Activated CD8-positive, alpha-beta memory T cell treated with anti-CD3 and anti-CD28 coated beads, Interleukin-2, amount 50 U/mL, for 4 hours (primary cell): ENCODE measurements at places on chromosomes 16 and 17.

GRCh38 chr16:22357635-22357971, 16.8 kb downstream of the CDR2 start:
- DNase-seq: no peak

GRCh38 chr16:30569746-30570635, 1.5 kb downstream of the ZNF688 start:
- DNase-seq: no peak

DNA sequence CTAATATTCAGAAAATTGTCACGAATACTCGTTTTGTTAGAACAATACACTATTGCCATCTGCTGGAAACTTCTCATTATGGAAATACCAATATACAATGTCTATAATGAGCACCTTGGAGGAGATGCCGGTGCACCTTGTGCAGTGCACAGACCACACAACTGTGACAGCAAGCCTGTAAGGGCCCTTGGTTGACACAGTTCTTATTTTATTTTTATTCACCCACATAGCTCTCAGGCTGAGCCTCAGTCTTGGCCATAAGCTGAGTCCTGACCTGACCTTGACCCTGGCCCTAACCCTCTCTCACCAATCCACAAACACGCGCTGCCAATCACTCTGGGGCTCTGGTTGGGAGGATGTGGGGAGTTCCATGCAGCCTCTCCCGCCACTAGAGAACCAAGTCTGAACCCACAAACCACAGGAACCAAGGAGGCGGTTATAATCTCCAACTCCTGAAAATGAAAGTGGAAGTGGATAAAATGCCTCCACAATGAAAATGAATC, 7.6 kb downstream of the AIPL1 start:
- no peak for DNase-seq

GRCh38 chr16:89931964-89932363, 8.8 kb downstream of the TUBB3 start:
- DNase-seq: no peak

DNA sequence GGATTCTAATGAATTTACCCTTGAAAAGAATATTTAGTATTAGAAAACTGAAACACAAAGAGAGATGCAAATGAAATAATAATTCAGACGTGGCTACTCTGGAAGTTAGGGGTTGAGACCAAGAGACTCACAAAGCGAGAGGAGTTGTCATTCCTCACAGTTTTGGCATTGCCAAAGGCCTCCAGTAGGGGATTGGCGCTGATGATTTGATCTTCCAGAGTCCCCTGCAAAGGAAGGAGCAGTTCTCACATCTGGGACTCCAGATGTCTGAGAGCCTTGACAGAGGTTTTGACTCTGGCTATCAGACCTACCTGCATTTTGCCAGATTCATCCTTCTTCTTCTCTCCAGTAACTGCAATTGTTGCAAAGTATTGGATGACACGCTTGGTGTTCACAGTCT, 6.6 kb downstream of the MYH8 start:
- no peak for DNase-seq

- DNase-seq: no peak
Measured at GRCh38 chr17:53133876-53134275, 688.9 kb upstream of the KIF2B start.

- DNase-seq: no peak
Measured at GRCh38 chr17:38750044-38750311, 1.8 kb upstream of the PCGF2 start.

- no peak for DNase-seq
Measured at GRCh38 chr16:16983582-16983981, 487.2 kb downstream of the XYLT1 start.

DNA sequence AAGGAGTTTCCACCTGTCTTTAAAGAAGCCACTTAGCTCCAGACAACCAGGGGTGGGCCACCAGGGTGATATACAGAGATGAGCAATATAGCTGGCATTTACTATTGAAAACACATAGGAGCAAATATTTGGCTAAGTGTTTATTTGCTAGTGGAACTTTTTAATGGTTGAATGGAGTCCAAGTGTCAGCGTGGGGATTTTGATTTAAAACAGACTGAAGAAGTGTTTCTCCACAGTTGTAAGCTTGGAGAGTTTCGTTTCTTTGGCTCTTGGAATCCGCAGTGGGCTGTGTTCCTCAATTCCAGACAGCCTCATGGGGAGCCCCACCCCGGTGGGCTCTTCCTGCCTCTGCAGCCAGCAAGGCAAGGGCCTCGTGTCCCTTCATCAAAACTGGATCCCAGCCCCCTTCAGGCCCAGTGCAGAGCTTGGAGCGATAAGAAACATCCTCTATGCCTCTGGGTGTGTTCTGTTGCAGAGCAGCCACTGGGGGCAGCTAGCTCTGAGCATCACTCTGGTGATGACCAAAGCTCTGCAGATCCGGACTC, 36.1 kb downstream of the NOG start:
- no peak for DNase-seq

DNA sequence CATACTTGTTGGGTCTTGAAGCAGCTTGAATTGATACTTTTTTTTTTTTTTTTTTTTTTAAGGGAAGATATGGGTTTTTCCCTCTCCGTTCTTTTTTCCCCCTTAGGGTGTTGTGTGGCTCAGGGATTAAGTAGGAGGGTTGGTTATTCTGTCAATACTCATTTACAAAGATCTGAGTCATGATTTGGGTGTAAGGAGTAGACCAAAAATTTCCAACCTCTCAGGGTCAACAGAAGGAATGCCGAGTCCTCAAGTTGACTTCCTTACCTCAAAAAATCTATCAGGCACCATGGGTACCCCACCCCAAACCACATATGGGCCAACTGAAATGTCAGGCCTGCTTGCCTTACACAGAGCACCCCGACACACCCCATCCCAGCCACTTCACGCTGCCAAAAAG, 230.5 kb downstream of the CCDC182 start:
- no peak for DNase-seq

DNA sequence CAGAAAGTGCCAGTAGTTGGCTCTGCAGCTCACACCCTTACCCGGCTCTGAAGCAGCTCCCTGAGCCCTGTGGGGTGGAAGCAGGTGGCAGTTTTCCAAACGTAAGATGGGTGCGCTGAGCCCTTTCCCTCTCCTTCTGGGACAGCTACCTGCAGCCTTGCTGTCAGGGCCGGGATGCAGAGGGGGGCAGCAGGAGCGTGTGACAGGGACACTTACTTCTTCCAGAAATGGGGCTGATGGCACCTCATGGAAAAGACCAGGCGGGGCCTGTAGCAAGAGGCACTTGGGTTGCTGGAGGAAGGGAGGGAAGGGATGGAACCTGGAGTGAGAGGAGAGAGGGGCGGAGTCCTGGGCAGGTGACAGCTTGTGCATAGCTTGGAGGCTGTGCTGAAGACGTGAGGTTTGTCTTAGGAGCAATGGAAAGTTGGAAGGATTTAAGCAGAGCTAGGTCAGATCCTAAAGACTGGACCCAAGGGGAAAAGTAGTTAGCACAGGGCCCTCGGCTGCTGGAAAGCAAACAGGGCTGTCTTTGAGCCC, 216.8 kb upstream of the RPL38 start:
- no peak for DNase-seq

DNA sequence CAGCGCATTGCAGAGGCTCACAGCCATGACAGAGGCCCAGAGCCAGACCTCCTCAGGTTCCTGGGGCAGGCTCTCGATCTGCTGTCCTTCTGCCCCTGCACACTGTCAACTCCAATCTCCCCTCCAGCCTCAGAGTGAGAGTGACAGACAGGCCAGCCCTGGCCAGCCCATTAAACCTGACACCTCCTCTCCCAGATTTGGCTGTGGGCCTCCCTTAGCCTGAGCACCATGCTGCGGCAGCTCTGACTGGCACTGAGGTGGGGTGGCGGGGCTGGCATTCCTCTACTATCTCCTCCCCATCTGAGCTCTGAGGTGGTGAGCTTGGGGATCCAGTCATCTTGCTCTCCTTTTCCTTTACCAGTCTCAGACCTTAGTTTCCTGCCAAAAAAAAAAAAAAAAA, 15.5 kb upstream of the C1QL1 start:
- no peak for DNase-seq

- DNase-seq: no peak
Measured at GRCh38 chr16:49914657-49915056, 58.7 kb upstream of the ZNF423 start.

GRCh38 chr16:48164907-48165715, 9.3 kb upstream of the ABCC12 start:
- DNase-seq: peak; percentile 66

DNA sequence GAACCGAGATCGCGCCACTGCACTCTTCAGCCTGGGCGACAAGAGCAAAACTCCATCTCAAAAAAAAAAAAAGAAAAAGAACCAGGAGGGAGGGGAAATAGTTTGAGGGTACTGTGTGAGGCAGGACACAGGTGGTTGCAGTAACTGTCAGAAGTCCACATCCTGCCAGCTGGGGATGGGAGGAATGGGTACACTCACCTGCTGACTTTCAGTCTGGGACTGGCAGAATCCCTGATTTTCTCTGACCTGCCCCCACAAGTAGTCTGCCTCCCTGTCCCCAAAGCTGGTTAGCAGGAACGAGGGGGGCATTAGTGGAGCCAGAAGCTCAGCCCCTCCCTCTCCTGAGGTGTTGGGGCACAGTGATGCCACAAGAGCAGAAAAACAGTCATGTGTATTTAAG, 7.1 kb upstream of the ARL5C start:
- no peak for DNase-seq

DNA sequence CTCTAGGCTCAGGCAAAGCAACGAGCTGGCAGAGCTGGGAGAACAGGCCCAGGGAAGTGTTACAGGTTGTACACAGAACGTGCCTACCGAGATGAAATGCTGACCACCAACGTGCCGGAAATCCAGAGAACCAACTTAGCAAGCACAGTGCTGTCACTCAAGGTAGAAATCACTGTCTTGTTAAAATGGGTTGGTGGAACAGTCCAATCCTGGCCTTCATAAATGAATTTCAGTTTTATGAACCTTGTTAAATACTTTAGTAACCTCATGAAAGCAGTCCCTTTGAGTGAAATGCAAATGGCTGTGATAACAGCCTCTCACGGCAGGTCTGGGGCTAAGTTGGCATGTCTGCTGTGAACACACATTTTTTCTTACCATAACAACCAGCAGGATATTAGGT, 29.0 kb downstream of the ETV4 start:
- no peak for DNase-seq

DNA sequence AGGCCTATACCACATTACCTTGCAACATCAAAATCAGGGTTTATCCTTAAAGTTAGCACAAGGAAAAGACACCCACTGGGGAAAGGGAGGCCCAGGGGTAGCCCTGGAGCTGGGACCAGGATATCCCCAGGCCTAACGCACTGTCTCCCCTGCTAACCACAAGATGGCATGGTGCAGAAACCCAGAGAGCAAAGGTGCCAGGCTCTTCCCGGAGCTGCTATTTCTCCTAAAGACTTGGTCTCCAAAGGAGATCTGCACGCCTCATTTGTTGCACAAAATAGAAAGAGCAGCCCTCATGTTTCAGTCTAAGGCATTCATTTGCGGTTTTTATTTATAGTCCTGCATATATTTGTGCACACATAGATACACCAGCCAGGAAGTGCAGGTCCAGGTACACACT, 408.6 kb downstream of the SOX9 start:
- DNase-seq: no peak

GRCh38 chr17:81380666-81381518, 14.4 kb upstream of the BAHCC1 start:
- DNase-seq: no peak

DNA sequence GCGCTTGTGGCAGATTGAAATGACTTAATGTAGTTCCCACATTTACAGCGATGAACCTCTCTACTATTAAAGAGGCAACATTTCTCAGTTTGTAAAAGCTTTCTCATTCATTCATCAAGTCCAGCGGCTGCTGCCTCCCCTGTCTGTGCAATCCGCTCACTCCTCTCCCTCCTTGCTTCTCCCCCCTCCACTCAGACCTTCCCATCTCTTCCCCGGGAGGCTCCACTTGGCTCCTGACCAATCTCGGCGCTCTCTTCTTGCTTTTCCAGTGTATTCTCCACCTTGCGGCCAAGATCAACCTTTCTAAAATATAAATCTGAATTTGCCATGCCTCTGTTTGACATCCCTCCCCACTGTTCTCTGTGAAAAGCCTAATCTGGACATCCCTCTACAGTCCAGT, 117.5 kb downstream of the ASIC2 start:
- DNase-seq: no peak

DNA sequence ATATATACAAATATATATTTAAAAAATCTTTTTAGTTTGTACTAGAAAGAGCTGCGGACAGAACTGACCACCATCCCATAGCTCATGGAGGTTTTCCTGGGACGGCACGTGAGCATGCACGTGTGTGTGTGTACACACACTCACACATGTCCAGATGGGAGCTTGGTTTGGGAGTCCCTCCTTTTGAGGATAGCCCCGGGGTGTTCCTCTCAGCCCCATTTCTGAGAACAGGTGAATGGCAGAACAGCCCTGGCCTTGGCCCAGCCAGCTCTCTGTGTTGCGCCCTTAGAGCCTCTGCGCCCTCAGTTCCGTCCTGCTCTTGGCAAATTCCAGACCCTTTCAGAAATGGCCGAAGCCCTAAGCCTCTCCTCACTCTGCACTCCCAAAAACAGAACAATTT, 70.1 kb downstream of the AMFR start:
- DNase-seq: peak; percentile 7

DNA sequence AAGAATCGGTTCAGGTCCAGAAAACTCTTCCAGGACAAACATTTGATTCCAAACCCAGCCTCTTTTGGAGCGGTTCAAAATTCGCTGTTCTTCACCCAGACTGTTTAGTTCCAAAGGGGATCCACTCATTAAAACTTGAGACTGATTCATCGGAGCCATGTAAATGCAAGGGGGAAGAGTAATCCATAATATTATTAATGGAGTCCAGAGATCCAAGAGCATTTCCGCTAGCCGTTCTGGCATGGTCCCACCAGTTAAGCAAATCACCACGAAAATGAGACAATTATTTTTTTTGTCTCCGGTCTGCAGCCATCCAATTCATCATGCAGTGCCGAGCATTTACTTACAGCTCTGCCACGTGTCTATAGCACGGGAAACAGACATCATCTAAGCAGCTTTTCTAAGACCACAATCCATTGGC, 15.1 kb downstream of the CDH8 start:
- DNase-seq: no peak

- DNase-seq: peak; percentile 72
Measured at GRCh38 chr17:40443196-40443987, at the start of gene IGFBP4. Gene IGFBP4, plus strand, starts transcription at chr17:40443450. Its CDS starts 286 bp downstream, at chr17:40443736.

GRCh38 chr16:29848420-29849297, 14.4 kb downstream of the CDIPT start:
- DNase-seq: peak; percentile 85

GRCh38 chr16:2009791-2010510, at the start of gene ZNF598:
Gene ZNF598, minus strand, starts transcription at chr16:2009821.
- DNase-seq: peak; percentile 80

DNA sequence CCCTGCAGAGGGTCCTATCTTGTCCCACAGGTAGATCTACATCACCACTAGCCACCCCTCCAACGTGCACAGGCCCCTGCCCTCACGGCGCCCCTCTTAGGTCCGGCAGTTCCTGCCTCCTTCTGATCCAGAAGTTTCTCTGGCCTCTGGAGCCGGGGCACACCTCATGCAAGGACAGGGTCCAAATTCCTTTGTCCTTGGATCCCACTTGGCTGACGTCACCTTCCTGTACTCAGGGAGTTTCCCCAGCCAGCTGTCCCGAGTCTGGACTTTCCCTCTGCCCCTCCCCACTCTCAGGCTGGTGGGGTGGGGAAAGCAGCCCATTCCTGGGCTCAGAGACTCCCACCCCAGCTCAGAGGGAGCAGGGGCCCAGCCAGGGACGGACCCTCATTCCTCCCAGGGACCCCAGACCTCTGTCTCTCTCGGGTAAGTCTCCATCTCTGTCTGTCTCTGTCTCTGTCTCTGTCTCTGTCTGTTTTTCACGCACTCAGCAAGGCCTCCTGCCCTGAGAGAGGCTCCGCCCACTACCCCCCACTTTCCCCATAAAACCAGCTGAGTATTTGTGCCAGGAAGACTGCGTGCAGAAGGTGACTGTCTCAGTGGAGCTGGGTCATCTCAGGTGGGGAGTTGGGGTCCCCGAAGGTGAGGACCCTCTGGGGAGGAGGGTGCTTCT, at the start of gene IL32:
Gene IL32 (plus strand): TSS at position 572 of the 673 bp plus-strand sequence. CDS start 172 bp downstream, outside the sequence.
- peak; percentile 72 for DNase-seq
